Central memory CD4-positive, alpha-beta T cell (primary cell): ENCODE measurements at places on chromosomes 3 and 15.

GRCh38 chr15:74340150-74340549 lies 27.3 kb downstream of the CYP11A1 start:
- DNase-seq: no peak

DNA sequence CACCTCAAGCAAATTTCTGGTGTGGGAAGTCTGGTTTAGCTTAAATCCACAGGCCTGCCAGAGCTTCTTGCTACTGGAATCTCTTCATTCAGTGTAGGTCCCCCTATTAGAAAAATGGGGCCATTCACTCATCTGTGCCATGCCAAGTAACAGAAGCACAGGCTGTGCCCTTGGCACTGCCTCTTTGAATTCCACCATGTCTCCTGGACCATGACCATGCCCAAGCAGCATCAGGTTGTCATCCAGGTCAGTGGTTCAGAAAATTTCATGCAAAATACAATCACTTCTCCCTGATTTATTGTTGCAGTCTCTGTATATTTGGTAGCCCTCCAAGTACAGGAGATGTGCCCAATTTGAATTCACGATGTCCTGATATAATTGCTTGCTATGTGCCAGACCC lies 602.1 kb upstream of the ZNF385D start:
- DNase-seq: no peak

DNA sequence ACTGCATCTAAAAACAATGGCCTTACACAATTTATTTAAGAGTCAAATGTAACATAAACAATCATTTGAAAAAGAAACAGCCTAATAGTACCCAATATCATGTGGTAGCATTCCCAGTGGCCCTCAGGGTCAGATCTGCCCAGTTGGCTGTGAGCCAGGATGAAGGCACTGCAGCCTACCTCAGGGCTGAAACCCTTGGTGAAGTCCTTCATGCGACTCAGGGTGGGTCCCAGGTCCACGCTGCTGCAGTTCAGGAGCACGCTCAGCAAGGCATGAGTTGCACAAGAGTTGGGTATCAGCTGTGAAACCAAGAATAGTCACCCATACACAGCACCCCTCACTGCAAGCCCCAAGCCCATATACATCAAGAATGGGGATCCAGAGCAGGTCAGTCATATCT lies 37.1 kb downstream of the SEMA3G start:
- no peak for DNase-seq

DNA sequence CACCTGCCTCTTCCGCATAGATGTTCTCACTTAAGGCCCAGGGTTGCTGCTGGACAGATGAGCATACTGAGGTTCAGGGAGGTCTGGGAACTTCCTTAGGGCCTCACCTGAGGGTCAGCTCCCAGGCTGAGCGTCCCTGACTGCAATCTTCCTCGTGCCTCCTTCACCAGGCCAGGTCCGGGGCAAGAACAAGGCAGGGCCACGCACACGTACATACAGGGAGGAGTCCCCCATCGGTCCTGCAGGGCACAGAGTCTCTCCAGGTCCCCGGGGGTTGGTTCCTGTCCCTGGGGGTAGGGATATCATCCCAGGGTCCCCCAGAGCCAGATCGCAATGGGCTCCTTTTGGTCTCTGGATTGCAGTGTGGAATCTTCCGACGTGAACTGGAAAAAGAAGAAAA lies 130.1 kb downstream of the LRRK1 start:
- DNase-seq: no peak

GRCh38 chr3:101228441-101228840 lies 91.9 kb downstream of the IMPG2 start:
- DNase-seq: no peak

- DNase-seq: no peak
Observed at GRCh38 chr3:186525369-186526255, 18.6 kb downstream of the CRYGS start.

- peak; percentile 42 for DNase-seq
Observed at GRCh38 chr3:141266797-141267555, 35.4 kb downstream of the PXYLP1 start.

DNA sequence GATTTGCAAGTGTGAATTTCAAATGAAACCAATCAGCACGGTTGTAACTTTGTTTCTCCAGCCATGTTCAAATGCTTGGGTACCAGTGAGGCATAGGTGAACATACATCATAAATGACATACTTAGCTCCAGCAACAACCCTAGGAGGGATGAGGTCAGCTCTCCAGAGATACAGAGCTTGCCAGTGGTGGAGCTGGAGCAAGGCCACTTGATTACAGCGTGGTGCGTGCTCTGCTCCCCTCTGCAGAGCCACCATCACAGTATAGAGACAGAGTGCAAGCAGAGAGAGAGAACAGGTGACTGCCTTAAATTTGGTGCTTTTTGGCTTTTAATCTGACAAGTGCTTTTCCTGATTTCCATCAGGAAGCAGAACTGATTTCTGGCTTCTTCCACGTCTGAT lies 275.1 kb downstream of the PDZRN3 start:
- DNase-seq: no peak

DNA sequence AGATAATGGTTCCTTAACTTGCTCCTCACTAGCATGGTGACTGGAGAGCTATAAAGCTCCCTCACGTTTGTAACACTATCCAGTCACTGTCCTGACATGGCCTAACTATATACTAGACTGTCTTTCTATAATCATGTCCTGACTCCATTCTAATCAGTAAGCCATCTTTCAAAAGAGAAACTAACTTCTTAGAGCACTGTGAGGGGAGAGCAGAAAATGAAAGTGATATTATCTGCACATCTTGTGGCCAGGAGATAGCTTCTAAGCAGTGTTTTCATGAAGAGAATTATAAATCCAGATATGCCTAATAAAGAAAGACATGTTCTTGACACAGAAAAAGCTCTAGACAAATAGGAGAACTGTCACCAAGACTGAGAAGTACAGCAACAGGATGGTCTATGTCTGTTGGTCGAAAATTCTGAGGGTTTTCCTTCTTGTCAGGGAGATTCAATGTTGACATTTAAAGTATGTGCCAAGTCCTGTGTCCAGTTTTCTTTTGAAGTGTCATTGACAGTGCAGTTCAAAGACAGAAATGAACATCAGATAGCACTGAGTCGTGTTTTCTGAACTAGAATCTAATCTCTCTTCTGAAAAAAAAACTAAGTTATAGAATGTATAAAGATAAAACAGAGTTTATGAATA lies 230.6 kb upstream of the PEX5L start:
- no peak for DNase-seq

DNA sequence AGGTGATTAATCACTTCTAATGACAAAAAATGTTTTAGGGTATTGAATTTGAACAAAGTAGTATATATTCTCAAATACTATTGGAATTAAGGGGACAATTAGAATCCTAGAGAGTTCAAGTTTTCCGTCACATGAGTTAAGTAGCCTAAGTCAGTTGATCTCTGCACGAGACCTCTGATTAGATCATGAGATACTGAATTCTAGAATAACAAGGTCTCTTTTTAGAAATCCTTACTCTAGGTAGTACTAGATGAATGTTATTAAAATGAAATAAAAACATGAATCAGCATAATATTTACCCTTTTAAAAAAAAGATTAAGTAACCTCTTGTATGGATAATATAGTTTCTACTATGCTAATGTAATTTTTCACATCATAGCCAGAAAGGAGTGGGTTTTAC lies 43.4 kb downstream of the MYO5A start:
- no peak for DNase-seq

DNA sequence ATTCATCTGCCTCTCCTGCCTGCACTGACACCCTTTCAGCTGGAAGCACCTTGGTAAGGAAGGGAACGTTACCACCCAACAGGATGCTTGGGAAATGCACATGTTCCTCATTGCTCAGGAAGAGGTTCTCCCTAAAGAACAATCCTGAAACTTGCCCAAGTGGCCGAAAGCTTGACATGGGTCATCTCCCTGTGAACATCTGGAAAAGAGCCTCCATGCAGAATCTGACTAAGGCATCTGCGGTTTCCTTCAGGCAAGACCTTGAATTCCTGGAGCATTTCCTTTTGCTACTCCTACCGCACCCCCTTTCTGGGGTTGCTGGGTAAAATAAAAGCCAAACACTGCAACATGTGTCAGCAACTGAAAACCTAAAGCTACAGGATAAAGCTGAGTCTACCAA lies 68.7 kb upstream of the SNRK start:
- no peak for DNase-seq

- DNase-seq: no peak
Observed at GRCh38 chr15:83930392-83931212, 276.7 kb downstream of the ADAMTSL3 start.
